ENCODE measurements at places on chromosomes 7 and 10.
A peak's percentile ranks its signal among the peaks of the same experiment; 100 is the strongest.

DNA sequence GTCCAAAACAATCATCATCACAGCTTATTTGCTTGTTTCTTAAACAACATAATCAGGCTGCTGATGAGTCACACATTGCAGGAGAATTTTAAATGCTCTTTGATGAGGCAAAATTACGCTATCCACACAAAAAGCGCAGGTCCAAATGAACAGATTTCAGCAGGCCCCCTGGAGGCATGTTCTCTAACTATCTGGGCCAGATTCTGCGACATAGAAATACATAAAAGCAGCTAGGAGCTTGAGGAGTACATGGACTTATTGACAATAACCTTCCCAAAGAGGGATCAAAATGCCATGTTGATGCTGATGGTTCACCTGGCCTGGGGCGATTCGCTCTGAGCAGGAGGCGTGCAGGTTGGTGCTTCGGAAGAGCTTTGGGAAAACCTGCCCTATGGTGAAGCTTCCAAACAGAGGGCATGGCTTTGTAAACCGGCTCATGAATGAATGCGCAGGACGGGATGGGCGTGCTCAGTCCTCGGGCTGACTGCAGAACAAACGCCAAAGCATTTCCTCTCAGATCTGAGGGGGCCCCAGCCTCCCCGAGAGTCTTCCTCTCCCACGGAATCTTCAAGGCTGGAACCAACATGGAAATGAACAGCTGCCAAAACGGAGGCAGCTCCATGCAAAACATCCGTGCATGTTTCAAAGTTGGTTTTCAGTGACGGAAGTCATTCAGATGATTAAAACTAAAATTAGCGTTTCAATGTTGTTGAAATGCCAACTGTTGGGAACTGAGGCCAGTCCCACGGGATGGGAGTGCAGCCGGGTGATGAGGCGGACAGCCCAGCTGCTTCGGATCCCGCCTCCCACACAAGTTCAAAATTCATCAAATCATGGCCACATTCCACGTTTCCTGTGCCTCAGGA, 179.6 kb downstream of the TCERG1L start:
- no peak for DNase-seq

DNA sequence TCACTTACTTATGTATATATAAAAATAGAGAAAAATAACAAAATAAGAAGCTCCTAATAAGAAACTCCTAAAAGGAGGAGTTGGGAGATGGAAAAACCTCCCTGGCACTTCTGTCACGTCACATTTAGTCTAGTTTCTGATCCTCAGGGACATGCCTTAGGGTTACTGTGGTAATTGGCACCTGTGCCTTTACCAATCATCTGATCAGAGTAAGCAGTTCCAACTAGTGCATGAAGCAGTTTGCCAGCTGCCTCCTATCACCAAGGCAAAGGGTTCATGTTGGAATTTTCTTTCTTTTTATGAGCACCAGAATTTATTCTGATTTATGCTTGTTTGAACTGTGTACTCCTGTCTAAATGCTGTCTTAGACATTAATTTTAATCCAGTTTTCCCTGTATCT, 49.9 kb downstream of the ARL4A start:
- no peak for DNase-seq

GRCh38 chr10:133180965-133181639, 21.1 kb downstream of the KNDC1 start:
- no peak for DNase-seq

DNA sequence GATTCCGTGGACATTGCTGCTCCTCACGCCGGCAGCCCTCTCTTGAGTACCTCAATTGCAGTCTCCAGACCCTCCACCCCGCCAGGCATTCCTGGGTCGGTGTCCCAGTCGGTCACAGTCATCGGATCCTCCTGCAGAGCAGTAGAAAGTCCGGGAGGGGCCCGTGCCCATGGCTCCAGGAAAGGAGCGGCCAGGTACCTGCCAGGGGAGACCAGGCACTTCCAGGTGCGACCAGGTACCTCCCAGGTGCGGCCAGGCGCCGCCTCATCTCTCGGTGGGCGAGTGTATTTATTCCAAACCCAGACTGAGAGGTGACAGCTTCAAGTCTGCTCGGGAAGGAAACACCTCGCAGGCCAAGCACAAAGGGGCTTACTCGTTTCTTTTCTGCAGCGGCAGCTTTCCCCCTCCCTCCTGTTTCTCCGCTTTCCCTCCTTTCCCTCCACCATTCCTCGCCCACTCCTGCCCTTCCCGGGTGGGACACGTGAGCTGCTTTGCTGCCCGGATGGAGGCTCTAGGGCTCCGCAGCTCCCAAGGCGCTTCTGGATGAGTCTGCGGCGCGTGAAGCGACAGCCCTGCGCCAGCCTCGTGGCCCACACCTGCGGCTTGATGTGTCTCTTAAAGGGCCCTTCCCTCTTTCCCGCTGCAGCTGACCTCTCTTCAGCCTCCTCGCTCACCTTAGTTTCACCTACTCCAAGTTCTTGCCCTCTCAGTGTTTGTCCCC, 39.4 kb upstream of the AGK start:
- no peak for DNase-seq

DNA sequence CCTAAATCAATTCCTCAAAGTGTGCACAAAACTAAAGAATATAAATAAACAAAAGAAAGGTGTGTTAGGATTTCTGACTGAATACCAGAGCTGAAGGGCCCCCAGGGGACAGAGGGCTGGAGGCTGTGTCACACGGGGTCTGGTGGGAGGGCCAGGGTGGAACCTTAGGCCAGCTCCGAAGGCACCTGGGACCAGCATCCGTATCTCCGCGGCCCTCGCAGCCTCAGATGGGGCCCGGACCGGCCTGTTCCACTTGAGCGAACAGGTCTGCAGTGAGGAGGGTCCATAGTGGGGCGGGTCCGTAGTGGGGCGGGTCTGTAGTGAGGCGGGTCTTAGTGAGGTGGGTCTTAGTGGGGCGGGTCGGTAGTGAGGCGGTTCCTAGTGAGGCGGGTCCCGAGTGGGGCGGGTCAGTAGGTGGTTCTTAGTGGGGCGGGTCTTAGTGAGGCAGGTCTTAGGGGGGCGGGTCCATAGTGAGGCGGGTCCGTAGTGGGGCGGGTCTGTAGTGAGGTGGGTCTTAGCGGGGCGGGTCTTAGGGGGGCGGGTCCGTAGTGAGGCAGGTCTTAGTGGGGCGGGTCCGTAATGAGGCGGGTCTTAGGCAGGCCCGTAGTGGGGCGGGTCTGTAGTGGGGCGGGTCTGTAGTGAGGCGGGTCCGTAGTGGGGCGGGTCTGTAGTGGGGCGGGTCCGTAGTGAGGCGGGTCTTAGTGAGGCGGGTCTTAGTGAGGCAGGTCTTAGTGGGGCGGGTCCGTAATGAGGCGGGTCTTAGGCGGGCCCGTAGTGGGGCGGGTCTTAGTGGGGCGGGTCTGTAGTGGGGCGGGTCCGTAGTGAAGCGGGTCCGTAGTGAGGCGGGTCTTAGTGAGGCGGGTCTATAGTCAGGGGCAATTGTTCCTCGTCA, 15.1 kb downstream of the GPR146 start:
- peak; percentile 17 for DNase-seq

DNA sequence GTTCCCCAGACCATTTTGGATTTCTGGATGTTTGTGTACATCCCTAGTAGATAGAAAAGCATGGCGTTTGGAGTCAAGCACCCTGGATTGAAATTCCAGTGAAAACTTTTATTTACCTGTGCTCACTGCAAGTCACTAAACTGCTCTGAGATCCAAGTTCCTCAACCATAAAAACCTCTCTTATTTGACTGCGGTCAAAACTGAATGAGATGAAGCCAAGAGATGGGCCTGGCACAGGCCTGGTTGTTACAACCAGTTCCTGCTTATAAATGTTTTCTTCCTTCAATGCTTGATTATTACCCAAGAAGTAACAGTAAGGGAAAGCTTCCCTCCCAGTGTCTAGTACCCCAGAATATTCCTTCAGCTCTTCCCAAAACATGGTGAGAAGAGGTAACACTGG, 70.9 kb upstream of the HPS1 start:
- no peak for DNase-seq

DNA sequence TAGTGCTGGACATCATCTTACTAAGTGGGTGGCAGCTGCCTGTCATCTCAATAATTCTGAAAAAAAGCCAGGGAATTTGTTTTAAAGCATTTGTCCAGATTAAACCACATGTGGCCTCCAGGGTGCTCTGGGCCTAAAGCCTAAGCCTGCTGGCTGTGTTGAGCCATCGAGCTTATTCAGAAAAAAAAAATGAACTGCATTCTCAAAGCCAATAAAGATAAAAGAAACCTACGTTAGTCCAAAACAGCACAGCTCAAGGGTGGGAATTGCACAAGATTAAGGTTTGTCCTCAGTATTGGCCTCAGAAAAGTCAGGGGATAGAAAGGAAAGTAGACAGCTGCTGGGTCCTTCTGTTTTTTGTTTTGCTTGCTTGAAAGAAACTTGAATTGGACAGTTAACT, 22.6 kb upstream of the PRTFDC1 start:
- DNase-seq: no peak

GRCh38 chr7:23332910-23333612, 33.9 kb downstream of the MALSU1 start:
- no peak for DNase-seq

GRCh38 chr7:85475071-85475470, 288.2 kb upstream of the SEMA3D start:
- DNase-seq: no peak

DNA sequence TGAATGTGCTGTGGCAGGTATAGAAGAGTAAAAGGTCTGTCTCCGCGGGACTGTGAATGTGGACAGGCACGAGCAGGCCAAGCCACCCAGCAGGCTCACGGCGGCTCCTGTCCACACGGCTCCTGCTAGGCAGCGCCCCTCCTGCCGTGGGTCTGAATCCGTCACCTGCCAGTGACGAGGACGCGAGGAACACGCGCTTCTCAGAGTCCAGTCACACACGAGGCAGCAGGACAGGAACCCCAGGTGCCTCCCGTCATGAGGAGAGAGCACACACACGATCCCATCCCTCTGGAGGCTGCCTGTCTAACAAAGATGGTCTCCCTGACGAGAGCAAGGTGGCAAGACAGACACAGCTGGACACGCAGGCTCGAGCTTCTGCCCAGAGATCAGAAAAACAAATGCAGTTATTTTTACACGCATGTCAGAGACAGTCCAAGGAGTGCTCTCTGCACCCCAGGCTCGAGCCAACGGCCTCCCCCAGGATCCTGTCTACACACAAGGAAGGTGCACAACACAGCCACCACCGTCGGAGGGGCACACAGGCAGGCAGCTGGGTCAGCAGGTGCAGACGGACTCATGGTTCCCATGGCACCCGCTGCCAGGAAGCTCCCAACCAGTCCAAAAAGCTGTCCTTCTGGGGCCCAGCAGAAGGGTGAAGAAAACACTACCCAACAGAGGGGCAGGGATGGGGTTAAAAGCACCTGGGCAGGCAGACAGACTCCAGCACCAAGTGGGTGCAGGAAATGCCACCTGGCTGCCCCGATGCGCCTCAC, 103.2 kb downstream of the MAD1L1 start:
- DNase-seq: no peak

DNA sequence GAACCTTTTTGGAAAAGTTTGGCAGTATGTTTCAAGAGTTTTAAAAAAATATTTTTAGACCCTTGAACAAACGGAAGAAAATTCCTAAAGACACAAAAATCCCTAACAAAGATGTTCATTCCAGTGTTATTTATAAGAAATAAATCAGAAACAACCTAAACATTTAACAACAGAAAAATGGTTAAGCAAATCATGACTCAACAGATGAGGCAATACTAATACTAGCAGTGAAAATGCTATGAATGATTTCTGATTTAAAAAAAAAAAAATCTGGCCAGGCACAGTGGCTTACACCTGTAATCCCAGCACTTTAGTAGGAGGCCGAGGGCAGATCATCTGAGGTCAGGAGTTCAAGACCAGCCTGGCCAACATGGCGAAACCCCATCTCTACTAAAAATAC, 61.0 kb downstream of the ARHGAP12 start:
- no peak for DNase-seq

DNA sequence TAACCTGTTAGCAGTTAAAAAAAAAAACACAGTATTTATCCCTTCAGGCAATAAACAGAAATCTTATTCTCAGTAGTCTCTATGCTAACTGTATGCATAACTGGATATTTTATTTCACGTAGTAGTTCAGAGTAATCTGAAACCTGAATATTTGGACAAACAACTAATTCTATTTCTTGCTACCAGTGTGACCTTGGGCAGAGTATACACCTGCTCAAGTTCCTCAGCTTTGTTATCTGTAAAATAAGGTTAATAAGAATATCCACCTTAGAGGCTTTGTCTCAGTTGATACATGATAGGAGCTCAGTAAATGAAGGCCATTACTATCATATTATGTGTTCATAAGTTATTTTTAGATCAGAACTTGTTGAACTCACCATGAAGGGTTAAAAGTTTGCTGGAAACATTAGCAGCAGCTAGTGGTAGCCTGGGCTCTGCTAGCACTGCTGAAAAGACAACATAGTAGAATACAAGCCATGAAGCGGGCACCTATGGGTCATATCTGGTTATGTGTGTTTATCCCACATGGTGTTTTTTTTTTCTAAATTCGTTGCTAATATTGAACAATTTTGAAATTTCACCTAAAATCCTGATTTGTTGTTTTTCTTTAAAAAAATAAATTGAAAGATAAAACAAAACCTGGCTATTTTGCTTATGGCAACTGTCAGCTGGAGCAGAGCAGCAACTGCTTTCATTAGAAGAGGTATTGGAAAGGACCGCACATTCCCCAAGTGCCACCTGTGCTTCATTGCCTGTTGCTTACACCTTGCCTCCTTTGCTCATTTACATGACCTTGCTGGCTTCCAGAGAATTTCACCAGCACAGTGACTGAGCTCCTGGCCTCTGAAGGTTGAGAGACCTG, 303.0 kb downstream of the PRKG1 start:
- DNase-seq: no peak

- DNase-seq: no peak
These were observed 113.4 kb upstream of the RAB18 start for GRCh38 chr10:27390681-27391080.

DNA sequence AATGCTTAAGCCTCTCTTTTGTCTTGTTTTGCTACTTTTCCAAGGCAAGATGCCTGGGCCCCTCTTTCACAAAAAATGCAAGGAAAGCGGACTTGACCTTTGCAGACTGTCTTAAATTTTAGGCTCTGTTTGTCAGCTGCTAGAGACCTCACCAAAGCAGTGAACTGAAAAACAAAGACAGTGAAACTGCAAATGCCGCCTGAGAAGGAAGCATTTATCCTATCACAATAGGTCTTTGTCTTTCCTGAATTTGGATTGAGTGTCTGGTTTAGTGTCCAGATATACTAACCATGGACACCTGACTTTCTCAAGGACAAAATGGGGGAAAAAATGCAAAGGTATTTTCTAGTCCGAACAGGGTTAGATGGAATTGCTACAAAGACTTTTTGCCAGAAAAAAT, 256.9 kb downstream of the INHBA start:
- no peak for DNase-seq

GRCh38 chr10:68137171-68137570, 27.9 kb downstream of the MYPN start:
- no peak for DNase-seq

DNA sequence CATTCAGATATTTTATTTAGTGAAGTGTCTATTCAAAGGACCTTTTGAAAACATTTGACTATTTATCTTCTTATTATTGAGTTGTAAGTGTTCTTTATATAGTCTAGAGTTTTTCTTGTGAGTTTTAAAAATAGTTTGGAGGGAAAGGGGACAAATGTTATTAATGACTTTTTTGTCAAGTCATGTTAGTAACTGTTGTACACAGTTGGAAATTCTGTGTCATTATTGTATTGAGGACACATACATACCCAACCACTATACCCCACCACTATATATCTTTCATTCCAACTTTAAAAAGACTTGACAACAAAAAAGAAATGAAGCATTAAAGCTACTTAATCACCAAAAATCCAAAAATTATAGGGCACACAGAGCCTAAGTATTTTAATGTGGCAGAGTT, 53.2 kb upstream of the OIT3 start:
- no peak for DNase-seq

GRCh38 chr7:139924461-139924860, 95.4 kb downstream of the TBXAS1 start:
- DNase-seq: no peak

Measured in SW 1271 (cell line).